ENCODE measurements at places on chromosomes 7 and 10.

DNA sequence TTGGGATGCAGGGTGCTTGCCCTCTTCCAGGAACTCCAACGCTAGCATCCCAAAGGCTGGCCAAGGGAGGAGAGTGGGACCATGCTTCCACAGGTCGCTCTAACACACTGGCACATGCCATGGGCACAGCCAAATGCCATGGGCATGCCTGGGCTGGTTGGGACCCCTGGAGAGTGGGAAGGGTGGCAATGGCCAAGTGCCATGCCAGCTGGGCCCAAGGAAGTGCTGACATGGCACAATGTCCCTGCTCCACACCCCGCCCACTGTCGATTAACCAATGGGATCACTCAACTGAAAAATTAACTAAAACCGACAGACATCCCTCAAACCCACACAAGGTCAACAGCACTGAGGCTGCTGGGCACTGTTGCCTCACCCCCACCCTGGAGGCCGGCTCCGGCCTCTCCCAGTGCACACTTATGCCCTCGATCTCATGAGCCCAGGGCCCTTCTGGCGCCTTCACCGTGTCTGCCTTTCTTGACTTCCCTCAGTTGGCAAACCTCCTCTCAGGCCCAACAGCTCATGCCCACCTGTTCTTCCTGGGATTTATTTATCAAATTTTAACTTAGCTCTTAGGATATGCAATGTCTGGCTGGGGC is 83.4 kb downstream of the GOLGA7B start:
- DNase-seq, result no peak

GRCh38 chr7:114629762-114630161 is 215.1 kb downstream of the FOXP2 start:
- no peak for DNase-seq

DNA sequence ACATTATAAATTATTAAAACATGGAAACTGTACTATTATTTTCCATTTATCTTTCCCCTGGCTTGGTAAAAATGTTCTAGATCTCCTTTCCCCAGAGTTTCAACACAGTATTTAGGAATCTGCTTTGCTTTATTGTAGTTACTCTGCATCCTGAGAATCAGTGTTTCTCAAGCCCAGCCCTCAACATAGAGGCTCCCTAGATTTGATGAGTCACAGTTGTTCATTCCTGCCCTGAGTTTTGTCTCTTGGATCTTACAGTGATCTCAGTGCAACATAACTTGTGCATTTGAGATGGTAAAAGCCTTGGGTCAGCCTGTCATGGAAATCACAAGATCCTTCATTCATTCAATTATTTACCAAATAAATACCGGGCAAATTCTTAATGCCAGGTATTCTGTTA is 63.0 kb downstream of the VAX1 start:
- DNase-seq, result no peak

GRCh38 chr10:32341596-32341995 is 5.4 kb downstream of the EPC1 start:
- DNase-seq, result no peak

DNA sequence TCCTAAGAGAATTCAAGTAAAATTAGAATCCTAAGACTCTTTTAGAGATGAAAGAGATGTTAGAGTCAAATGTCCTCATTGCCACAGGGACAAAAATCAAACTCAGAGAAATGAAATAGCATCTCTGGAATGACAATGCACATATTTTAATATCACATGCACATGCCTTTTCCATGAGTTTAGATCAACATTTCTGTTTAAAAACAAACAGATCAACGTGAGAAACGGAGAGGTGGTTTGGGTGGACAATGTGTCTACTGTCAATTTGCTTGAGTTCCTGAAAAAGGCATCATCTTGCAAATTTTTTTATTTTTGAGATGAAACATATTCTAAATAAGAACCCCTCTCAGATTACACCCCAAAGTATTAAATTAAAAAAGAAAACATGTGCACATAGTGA is 130.0 kb downstream of the CHRM2 start:
- no peak for DNase-seq

- no peak for DNase-seq
These were observed 148.9 kb downstream of the ZEB1 start for GRCh38 chr10:31467791-31468535.

DNA sequence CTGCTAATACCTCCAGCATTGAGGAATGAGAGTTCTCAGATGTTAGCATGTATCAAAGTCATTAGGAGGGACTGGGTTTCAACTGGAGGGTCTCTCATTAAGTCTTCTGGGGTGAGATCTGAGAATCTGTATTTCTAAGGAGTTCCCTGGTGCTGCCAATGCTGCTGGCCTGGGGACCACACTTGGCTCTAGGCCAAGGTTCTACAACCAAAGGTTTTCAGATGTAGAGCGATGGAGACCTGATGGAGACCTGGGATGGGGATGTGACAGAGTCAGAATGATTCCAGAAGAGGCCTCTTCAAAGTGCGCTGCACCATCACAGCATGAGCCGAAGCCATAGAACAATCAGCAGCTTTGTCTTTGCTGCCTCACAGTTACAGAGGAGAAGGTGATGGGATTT is 27.2 kb downstream of the ST8SIA6 start:
- no peak for DNase-seq

DNA sequence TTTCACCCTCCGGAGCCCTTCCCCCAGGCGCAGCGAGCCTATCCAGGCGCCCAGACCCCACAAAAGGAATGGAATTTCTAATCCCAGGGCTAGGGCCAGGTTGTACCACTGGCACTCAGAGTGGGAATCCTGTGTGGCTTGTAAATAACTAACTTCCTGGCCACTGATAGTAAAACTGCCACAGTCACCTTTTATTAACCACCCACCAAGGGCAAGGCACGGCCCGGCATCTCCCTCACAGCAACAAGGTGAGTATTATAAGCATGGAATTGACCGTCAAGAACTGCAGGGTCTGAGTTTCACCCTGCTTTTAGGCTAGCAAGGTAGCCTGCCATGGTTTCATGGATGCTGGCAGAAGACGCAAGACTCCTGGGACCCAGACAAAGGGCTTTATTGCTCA is 51.1 kb downstream of the SPOCK2 start:
- no peak for DNase-seq
